ENCODE measurements at places on chromosomes 1 and 21. TPM values are rescaled to one million over a fixed set of nuclear protein-coding genes. Genes with fewer than 3 reads are reported as not detected.

Gene ANGPTL1
- total RNA-seq: not detected

Gene PAX7
- total RNA-seq: 0.97 TPM

Gene TNFRSF18
- total RNA-seq: 1.9 TPM

Gene GJA4
- not detected for total RNA-seq

Gene SYCP1
- not detected for total RNA-seq

Gene AMIGO1
- total RNA-seq: 3.7 TPM

Gene CDC42SE1
- 48.8 TPM for total RNA-seq

GRCh38 chr1:61403679-61404596, 321.0 kb downstream of the TM2D1 start:
- DNase-seq: no peak

- DNase-seq: no peak
These were observed 4.2 kb upstream of the NVL start for GRCh38 chr1:224333939-224334786.

GRCh38 chr1:106620521-106620954, 435.9 kb upstream of the PRMT6 start:
- peak; percentile 78 for DNase-seq

- DNase-seq: no peak
These were observed 2.7 kb upstream of the RAD54L start for GRCh38 chr1:46244656-46245371.

DNA sequence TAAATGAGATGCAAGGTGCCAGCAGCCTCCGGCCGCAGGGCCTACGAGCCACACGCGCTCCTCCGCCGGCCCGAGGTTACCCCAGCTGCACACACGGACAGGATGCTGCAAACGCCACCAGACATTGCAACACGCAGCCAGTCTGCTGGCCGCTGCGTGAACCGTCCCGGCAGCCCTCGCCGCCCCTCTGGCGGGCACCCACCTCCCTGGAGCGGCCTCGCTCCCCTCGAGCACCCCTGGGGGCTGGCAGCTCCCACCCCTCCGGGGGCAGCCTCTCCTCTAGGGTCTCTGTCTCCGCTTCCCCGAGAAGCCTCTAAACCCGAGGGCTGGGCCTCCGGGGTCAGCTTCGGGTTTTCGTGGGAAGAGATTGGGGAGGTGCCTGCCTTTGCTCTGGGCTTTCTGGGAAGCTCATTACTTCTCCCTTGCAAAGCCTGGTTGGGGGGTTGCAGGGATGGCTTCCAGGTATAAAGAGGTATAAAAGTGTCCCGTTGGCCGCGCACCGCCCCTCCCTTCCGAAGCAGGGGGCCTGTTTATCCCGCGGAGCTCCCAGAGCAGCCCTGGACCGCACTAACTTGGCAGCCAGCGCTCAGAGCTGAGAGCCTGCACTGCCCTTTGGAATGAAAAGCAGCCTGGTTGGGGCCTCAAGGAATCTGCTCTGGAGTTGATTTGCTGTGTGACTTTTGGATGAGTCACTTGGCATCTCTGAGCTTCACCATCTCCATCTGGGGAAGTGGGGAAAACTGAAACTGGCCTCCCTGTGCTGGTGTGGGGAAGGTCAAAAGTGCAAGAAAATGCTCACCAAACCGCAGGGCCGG, 21.8 kb downstream of the DHRS3 start:
- peak; percentile 96 for DNase-seq

DNA sequence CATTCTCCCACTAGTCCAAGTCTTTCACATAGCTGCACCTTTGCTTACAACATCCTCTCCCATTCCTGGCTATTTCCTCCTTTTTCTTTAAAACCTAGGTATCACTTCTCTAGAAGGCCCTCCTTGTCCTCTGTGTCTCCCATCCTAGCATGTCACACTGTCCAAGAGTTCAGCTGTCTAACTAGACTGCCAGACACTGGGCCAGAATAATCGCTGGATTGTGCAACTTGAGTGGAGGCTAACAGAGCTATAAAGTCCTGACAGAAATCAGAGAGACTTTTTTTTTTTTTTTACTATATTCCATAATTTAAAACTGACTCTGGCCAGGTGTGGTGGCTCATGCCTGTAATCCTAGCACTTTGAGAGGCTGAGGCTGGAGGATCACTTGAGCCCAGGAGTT, 4.2 kb upstream of the ANGPTL7 start:
- DNase-seq: no peak

- DNase-seq: no peak
These were observed 1.0 kb upstream of the SLC6A9 start for GRCh38 chr1:44032170-44032790.

GRCh38 chr1:203682473-203683383, 56.1 kb downstream of the ATP2B4 start:
- no peak for DNase-seq

DNA sequence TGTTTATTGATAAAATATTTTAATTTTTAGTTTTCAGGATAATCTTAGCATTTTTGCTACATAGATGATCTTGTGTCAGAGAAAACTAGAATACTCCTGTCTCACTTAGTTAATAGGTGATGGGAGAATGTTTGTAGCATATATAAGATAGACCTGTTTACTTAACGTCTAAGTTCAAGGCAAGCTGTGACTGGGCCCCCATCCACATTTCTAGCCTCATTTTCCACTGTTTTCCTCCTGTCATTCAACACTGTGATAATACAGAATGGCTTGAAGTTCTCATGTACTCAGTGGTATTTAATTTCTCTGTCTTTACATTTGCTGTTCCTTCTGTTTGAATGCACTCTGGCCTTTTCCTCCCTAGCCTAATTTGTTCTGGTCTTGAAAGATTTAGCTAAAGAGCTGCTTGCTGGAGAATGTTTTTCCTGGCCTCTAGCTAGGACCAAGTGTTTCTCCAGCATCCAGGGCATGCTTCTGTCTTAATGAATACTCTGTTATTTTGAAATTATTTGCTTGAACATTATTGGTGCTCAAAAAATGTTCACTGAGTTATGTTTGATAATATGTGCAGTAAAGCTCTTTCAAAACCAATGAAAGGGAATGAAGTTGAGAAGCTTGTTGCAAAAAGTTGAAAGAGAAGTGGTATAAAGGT, 37.3 kb downstream of the USP25 start:
- no peak for DNase-seq
